A673 (cell line): ENCODE measurements at places on chromosomes 4 and X.
A peak's percentile ranks its signal among the peaks of the same experiment; 100 is the strongest.

GRCh38 chr4:91488946-91489345 is 814.8 kb upstream of the GRID2 start:
- no peak for DNase-seq

DNA sequence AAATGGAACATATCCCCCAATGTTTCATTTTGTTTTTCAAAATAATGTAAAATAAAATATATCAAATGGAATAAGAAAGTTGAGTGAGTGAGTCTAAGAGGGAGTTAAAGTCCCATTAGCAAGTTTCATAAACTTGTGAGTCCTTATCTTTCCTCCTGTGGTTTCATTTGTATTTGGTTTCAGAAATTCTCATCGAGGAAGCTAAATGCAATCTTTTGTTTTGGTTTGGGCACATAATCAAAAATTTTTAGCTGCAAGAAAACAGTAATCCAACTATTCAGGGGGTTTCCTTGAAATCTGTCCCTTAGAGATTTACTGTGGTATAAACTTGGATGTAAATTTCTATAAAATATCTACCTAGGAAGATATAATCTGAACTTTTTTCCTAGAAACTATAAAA is 124.2 kb downstream of the CAMK2D start:
- DNase-seq, result no peak

DNA sequence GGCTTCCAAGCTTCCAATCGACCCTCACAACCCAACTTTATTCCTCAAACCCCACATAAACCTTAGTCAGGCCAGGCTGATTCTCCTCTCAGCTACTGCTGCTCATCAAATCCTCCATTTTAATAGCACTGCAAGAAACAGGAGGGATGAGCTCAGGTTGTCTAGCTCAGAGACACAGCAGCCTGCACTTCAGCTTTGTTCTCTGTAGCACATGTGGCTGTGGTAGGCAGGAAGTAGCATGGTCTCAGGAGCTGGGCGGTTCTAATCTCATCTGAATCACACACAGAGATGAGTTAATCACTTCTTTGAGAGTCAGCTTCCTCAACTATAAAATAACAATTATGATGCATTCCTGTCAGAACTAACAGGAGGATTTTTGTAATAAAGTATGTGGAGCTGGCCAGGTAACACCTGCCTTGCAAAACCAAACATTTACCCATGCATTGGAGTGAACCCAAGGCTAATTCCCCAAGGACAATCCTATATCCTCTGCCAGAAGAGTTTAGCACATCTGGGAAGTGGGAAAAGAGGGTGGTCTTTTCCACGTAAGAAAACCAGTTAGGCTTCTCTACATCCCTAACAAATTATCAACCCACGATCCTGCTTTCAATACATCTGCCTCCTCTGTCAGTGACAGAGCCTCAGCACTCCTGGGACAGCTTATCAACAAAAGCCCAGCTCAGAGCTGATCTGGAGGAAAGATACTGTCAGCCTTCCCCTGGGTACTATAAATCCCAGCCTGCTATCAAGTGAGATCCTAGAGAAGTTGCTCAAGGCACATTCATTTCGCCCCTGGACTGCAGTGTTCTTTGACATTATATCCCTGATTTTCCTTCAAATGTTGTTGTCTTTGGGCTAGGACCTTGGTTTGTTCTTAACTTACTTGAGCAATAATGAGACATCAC is 32.8 kb downstream of the ELOVL6 start:
- peak; percentile 86 for DNase-seq

- DNase-seq, result no peak
Measured at GRCh38 chr4:153113061-153113837, 91.0 kb upstream of the TRIM2 start.

- DNase-seq, result no peak
Measured at GRCh38 chrX:36978886-36979285, 29.3 kb upstream of the FAM47C start.

- DNase-seq, result peak; percentile 82
Measured at GRCh38 chrX:34918856-34919255, 23.7 kb upstream of the FAM47B start.

- DNase-seq, result peak; percentile 55
Measured at GRCh38 chr4:40283968-40284367, 51.2 kb upstream of the CHRNA9 start.

DNA sequence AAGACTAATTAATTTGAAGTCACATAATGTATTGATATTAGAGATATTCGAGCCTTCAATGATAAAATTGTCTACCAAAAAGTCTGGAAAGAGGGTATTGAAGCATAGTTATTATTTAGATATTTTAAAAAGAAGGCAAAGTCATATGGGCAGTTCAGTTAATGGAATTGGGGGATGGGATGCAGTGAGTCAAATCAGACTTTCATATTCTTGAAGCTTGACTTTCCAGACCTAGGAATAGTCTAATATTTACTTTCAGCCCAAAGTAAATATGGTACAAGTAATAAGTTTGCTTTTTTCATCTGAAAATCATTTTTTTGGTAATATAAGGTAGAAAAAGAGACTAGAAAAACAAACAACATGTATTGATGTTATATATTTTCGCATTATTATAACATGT is 2017.8 kb downstream of the C4orf33 start:
- no peak for DNase-seq

- peak; percentile 21 for DNase-seq
Measured at GRCh38 chr4:158208963-158209640, 1.2 kb upstream of the TMEM144 start.

GRCh38 chrX:42944381-42944998 is 166.5 kb upstream of the PPP1R2C start:
- no peak for DNase-seq

DNA sequence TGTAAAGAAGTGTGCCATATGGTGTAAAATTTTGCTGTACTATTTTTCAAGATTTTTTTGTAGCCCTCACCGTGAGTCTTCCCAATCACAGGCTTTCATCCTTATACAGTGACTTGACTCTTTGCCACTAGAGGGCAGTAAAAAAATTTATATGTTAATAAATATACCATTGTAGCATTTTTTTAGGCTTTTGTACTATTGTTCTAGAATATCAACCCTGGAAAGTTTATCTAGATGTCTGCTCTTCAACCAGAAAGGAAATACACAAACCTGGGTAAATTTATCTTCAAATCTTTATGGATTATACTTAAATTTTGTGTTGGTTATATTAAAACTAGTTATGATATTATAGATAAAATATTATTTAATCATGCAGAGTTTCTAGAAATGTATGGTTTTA is 235.3 kb downstream of the TENM3 start:
- peak; percentile 75 for DNase-seq

DNA sequence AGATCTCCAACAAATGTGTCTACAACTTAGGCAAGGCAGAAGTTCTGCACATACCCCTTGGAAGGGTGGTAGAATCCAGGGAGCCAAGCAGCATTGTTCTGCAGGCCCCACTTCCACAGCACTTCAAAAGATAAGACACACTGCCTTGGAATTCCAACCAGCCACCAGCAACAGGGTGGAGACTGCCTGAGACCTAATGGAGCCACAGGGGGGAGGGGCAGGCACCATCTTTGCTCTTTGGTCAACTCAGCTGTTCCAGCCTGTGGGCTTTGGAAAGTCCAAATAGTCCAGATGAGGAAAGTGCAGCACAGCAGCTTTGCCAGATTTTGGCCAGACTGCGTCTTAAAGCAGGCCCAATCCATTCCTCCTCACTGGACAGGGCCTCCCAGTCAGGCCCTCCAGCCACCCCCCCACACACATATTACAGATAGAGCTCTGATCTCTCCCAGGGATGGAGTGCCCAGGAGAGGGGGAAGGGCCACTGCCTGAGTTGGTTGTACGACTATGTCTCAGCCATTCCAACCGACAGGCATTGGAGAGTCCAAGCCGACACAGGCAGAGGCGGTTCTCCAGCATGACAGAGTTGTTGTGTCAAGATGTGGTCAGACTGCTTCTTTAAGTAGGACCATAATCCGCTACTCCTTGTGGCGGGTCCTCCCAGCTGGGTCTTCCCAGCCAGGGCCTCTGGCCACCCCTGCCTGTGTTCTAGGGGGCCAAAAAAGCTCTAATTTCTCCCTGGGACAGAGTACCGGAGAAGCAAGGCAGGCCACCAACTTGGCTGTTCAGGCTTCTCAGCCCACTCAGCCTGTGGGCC is 42.5 kb upstream of the ANTXR2 start:
- DNase-seq, result no peak

- DNase-seq, result no peak
Measured at GRCh38 chr4:39657465-39657864, 18.8 kb upstream of the SMIM14 start.

DNA sequence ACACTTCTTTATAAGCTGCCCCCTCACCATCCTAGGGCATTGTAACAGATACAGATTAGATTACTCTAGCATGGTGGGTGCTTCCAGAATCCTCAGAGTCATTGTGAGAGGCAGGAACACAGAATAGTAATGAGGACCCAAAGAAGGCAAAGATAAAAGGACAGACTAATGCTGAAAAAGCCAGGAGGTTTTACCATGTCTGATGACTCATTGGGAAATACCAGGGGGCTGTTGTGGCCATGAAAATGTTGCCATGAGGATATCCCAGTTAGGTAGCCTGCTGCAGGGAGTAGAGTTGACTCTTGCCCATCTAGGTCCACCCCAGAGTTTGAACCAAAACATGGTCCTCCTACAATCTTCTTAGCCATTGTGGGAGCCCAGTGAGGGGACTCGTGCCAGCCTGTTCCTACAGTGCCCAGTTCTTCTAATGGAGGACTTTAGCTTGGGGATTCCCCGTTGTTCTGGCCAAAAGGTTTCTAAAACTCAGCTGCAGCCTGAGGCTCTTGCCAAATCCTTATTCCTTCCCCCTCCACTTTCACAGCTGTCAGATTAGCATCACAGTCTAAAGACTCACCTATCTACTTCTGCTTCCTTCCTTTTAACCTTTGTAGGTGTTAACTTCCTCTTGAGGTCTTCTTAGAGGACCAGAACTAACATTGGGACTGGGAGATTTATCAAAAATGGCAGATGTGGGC is 586.0 kb upstream of the AADAT start:
- DNase-seq, result no peak

GRCh38 chr4:47525154-47525819 is 40.2 kb downstream of the ATP10D start:
- peak; percentile 49 for DNase-seq

DNA sequence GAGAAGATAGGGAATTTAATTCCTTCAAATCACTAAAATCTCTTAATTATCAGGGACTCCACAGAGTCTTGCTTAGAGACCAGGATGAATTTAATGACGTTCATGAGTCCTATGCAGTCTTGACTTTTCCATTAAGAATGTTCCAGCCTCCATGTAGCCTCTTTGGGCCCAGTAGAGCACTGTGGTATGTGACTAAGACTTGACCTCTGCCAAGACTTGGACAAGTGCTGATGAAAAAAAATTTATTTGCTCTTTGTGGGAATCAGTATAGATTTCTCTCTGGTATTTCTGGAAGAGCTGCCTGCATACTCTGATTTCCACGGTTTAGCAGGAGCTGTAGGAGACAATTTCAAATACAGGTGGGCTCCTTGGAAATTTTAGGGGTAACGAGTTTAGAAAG is 40.6 kb downstream of the CHRDL1 start:
- DNase-seq, result no peak

- no peak for DNase-seq
Measured at GRCh38 chr4:144969821-144970220, 128.2 kb downstream of the ANAPC10 start.

GRCh38 chrX:71171110-71171801 is 26.6 kb downstream of the NLGN3 start:
- no peak for DNase-seq

DNA sequence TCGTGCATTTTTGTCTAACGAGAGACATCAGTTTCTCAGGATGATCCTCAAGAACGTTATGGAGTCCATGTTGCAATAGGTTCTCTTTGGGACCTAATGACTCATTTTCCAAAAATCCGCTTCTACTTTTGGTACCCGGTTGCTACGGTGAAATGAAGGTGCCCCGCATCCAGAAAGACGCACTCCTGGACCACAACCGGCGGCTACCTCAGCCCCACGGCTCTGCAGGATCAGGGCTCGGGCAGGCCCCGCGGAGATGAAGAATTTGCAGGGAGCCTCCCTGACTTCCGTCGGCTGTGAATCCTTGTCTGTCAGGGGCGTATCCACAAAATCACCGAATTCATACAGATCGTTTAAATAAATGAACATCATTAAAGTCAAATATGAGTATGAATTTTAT is 15.6 kb downstream of the GTPBP6 start:
- no peak for DNase-seq

- DNase-seq, result no peak
Measured at GRCh38 chr4:110660755-110661154, 37.9 kb upstream of the PITX2 start.

DNA sequence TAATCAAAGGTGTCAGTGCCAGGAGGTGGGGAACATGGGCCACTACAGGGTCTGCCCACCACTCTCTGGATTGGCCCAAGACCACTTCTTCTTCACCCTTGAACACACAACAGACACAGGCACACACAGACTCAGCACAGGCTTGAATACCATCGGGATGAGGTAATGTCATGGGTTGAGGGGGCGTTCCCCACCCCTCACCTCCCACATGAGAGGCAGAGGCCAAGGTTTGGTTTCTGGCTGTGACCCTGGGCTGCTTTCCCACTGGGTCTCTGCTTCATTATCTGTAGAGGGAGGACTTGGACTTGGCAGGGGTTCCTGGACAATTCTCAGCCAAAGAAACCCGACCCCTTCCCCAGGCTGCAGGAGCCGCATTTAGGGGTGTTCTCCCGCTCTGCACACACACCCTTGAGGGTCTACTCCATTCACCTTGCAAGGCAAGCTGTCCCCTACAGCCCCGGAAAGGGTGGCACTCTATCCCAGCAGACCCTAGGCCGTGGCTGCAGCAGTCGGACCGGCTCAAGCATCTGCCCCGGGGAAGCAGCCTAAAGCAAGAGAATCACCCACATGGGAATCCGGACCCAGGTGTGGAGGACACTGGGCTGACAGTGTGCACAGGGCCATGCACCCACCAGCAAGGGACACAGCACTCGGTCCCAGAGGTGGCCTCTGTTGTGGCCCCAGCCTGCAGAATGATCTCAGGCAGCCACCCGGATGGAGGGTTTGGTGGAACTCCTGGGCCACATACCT is 62.4 kb downstream of the TRMT44 start:
- no peak for DNase-seq

- no peak for DNase-seq
Measured at GRCh38 chr4:103478734-103479133, 241.1 kb downstream of the TACR3 start.

- no peak for DNase-seq
Measured at GRCh38 chrX:119273420-119274192, 37.5 kb downstream of the PGRMC1 start.
